GM18507 (cell line): ENCODE measurements at places on chromosomes 11 and 22.

DNA sequence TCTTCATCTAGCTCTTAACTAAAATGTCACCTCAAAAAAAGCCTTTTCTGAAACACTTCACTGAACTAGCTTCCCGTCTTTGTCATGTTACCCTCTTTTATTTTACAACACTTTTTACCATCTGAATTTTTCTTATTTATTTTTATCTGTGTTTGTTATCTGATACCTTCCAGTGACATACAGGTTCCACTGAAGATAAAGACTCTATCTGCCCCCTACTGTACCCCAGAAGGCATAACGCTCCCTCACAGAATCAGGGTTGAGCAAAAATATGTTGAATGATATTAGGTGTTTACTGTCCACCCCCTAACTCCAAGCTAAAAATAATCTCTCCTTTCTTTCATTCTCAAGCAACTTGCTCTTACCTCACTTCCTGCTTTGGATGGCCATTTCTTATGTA, 654.2 kb downstream of the NELL1 start:
- DNase-seq, result no peak

DNA sequence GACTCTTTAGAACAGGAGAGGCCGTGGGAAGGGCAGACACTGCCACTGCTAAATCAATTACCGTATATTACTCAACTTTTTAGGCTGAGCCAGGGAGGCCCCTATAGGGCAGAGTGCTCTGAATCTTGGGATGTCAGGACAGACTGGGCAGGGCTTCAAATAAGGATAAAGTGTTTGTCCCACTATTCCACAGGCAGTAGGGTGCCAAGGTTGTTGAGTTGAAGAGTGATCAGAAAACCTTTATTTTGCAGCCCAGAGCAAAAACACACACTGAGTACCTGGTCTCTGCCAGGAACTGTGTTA, 1.6 kb upstream of the B4GAT1 start:
- no peak for DNase-seq

GRCh38 chr11:121723246-121723741, 270.5 kb upstream of the SORL1-AS1 start:
- DNase-seq, result no peak

DNA sequence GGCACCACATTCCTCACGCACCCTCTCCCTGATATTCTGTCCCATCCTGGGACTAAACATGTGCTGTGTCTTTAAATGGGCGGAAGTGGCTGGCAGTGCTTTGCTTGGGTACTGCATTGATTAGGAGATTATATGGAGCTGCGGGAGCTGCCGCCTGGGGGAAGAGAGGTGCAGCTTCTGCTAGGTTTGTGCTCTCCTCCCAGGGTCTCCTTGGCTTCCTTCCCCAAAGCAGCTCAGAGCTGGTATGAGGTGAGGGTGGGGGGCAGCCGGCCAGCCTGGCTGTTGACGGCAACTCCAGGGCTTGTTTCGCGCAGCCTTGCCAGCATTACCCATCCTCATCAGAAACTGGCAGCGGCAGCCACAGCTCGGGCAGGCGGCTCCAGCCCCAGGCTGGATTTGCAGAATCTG, 95.4 kb downstream of the GRAMD1B start:
- no peak for DNase-seq

- no peak for DNase-seq
These were observed 2.9 kb downstream of the BCR start for GRCh38 chr22:23183061-23183698.

GRCh38 chr11:115884800-115885534, 380.8 kb upstream of the CADM1 start:
- no peak for DNase-seq

DNA sequence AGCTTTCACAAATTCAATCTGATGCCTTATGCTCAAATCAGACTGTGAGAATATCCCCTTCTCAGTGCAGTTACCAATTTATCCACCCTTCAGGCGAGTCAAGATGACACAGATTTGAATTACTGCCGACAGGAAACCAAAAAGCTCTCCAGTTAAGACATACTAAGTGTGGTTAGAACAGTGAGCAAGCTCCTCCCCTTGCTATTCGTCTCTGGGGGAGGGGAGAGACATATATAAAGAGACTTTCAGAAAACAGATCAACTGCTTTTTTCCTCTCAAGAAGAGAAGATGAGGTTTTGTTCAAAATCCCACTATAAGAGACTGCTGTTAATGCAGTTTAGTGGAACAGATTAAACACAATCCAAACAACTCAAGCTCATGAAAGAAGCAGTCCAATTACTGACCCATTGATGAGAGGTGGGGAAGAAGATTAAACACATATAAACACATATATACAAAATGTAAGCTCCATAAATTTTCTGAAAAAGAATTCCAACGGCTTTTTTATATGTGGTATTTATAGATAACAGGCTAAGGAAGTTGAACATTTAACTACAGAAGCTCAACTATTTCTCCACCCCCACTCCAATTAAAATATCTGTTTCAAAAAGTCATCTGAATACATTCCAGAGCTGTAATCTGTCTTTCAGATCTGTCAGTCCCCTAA, 102.7 kb downstream of the MRTFA start:
- DNase-seq, result peak; percentile 37

GRCh38 chr11:65981972-65982823, 19.8 kb downstream of the EIF1AD start:
- DNase-seq, result no peak

DNA sequence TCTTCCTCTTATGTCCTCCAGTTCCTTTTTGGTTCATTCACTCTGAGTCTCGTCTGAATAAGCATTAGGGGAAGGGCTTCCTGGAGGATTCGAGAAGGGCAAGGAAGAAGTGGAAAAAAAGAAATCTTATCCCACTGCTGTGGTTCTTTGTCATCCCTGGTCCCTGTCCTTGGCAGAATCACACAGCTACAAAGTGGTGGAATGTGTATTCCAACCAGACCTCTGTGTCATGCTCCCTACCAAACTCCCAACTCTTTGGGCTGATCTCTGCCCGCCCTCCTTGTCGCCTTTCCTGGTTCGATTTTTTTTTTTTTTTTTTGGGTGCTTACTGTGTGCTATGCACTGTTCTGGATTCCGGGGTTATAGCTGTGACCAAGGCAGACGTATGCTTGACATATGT, 61.0 kb downstream of the TEAD1 start:
- no peak for DNase-seq

DNA sequence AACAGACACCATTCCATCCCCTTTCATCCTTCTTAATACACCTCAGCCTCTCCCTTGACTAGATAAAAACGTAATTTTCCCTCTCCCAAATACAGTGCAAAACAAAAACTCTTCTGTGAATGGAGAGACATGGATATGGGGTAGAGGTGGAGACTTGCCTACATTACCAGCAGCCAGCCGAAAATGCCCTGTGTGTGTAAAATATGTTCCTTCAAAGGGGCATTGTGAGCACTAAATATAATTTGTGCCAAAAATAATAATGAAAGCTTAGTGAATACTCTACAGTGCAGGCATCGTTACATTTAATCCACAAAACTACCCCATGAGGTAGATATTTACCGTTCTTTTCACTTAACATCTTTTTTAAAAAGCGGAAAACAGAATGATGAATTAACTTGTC, 1.0 kb upstream of the TRIM44 start:
- no peak for DNase-seq

GRCh38 chr11:107859459-107860239, 1.1 kb upstream of the SLC35F2 start:
- no peak for DNase-seq

DNA sequence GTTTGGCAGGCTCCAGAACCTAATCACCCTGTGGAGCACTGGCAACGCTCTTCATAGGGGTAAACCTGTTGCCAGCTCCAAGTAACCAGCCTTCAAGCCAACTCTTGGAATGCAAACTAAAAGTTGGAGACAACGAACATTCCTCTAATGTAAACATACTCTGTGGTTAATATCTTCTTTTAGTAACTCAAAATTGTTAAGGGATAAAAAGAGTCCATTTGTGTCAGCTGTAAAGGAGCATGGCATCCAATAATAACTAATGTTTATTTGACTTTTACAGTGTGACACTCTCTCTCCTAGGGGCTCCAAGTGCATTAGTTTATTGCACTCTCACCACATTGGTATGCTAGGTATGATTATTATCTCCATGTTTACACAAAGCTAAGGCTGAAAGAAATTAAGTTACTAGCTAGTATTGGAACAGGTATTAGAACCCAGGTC, 31.0 kb upstream of the AMOTL1 start:
- DNase-seq, result no peak

DNA sequence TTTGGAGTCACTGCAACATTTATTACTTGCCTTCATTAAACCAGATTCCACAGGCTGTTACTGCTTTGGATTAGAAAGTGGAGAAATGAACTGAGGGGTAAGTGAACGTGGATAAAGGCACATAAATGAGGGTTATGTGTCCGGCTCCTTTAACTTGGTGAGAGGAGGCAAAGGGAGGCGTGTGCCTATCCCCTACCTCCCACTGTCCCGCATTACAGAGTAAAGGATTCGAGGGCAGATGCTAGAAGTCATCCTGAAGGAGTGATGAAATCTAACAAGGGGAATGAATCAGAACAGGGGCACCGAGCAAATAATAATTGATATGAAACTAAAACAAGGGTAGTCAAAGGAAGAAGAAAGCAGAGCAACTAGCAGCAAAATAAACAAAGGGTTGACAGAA, 147.2 kb downstream of the GRIA4 start:
- no peak for DNase-seq

- DNase-seq, result no peak
These were observed 47.7 kb upstream of the HTATIP2 start for GRCh38 chr11:20315800-20316199.
